Skeletal muscle cell (primary cell): ENCODE measurements at places on chromosomes 12 and 14.

DNA sequence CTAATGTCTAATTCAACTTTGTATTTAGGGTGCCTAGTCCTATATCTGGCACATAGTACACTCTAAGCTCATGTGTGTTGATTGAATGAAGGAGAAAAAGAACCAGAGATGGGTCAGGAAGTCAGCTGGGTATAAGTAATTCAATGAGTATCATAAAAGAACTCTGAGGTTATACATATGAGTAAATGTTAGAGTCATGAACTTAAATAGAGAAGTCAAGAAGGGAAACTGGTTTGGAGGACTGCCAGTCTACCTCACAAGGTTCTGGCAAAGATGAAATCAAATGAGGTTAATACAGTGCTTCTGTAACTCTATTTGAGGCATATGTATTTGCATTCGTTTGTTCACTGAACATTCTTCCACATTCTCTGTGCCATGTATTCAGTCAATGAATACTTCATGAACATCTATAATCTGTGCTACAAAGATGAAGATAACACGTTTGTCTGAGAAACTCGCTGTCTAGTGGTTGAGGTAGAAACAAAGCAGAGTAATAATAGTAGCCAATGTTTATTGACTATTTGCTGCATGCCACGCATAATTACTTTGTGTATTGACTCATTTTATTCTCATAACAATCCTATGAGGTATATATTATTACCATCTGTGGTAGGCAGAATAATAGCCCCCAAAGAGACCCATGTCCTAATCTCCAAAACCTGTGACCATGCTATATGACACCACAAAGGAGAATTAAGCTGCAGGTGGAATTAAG lies 88.9 kb downstream of the PTGER2 start:
- no peak for DNase-seq

DNA sequence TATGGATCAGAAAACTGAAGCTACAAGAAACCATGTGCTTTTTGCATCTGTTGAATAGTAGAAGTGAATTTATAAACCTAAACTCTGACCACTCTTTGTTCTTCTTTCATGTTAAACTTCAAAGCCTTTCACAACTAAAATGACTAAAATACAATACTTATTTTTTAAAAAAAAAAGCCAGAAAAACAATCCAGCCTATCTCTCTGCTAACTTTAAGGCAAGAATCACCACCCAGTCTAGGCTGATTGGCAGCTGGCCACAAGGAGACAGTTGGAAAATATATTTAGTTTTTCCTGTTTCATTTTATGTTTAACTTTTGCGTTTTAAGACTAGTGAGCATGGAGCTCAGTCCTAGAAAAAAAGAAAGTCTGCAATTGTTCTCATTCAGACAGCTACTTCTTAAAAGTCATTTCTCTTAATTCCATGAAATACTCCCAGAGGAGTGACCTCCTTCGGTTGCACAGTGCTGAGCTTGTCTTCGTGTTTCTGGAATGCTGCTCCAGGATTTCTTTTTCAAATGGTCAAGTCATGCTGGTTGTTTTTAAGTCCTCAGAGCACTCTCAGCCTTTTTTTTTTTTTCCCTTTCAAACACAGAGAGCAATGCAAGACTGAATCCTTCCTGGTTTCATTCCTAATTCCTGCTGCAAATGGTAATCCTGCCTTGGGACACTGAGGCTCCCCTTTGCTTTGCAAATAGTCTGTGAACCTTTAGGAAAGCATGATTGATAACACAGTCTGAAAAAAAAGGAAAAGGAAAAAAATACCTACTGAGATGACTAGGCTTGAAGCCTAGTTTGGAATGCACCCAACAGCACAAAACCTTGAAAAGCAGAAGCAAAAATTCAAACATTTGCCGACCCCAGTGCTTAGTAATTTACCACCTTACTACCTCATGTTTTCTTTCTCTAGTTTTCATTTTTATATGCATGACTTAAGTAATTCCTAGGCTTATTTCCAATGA lies 233.3 kb upstream of the DAAM1 start:
- no peak for DNase-seq

GRCh38 chr14:90409209-90409730 lies 12.4 kb downstream of the CALM1 start:
- peak; percentile 94 for DNase-seq

- no peak for DNase-seq
Measured at GRCh38 chr14:31893221-31893757, 183.8 kb upstream of the ARHGAP5 start.

GRCh38 chr12:131321988-131322387 lies 368.3 kb downstream of the ADGRD1 start:
- no peak for DNase-seq

DNA sequence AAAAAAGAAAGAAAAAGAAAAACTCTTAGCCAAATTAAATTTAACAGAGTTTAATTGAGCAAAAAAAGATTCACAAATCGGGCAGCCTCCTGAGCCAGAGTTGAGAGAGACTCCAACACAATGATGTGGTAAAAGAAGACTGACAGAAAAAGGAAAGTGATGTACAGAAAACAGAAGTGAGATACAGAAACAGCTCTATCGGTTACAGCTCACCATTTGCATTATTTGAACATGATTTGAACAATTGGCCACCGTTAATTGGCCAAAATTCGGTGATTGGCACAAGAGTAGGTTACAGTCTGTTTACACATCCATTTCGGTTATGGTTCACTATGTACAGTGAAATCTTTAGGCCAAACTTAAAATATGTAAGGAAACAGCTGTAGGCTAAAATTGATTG lies 117.7 kb downstream of the SPTSSA start:
- DNase-seq: no peak

GRCh38 chr14:73295198-73295796 lies 58.0 kb downstream of the PAPLN start:
- DNase-seq: no peak

DNA sequence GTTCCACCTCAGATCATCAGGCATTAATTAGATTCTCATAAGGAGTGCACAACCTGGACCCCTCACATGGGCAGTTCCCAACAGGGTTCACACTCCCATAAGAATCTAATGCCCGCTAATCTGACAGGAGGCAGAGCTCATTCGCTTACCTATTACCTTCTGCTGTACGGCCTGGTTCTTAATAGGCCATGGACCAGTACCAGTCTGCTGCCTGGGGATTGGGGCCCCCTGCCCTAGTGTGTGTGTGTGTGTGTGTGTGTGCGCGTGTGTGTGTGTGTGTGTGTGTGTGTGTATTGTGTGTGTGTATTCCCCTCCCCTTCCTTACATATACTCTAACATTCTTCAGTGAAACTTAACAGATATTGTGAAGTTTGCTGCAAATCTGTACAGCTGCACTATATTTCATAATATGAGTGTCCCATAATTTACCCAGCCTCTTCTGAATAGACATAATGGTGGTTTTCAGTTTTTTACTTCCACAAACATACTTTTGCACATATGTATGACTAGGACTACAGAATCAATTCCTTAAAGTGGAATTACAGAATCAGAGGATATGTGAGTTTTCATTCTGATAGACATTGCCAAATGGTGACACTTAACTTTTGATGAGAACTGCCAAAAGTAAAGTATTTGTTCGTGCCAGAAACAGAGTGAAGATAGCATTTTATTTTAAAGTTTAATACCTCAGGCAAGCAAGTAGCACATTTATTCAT lies 205.2 kb upstream of the EEA1 start:
- no peak for DNase-seq

GRCh38 chr12:58873496-58873895 lies 46.8 kb downstream of the LRIG3 start:
- DNase-seq: no peak

GRCh38 chr14:93375673-93376156 lies 28.7 kb downstream of the COX8C start:
- DNase-seq: no peak

DNA sequence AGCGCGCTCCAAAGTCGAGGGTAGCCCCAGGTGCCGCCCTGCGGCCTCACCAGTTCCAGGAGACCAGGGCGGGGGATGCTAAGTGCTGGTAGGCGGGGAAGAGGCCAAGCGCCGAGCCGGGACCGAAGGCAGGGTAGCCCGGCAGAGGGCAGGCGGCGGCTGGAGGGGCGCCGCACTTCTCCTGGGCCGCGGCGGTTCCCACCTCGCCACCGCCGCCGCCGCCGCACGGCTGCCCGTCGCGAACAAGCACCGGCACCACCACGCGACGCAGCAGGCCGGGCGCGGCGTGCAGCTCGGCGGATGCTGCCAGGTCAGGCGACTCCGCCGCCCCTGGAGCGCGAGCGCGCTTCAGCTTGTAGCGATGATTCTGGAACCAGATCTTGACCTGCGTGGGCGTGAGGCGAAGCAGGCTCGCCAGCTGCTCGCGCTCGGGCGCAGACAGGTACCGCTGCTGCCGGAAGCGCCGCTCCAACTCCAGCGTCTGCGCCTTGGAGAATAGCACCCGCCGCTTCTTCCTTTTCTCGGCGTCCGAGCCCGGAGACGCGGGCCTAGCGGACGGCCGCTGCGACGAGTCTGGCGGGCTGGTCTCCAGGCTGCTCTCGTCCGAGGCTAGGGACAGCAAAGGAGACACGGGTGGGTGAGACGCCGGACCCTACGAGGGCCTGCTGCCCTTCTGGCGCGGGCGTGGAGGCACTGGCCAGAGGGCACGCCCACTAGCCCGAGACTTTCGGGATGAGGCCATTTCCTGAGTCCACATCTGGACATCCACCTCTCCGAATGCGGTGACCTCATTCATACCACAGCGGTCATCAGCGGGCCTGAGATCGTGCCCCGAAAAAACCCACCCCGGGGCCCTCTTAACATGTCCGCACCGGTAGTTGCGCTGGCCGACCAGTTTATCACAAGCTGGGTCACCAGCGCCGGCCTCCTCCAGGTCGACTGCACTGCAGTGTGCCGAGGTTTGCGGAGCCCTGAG lies 1.3 kb downstream of the NKX2-8 start:
- DNase-seq: no peak

- no peak for DNase-seq
Measured at GRCh38 chr12:124841558-124841945, 22.1 kb downstream of the SCARB1 start.

DNA sequence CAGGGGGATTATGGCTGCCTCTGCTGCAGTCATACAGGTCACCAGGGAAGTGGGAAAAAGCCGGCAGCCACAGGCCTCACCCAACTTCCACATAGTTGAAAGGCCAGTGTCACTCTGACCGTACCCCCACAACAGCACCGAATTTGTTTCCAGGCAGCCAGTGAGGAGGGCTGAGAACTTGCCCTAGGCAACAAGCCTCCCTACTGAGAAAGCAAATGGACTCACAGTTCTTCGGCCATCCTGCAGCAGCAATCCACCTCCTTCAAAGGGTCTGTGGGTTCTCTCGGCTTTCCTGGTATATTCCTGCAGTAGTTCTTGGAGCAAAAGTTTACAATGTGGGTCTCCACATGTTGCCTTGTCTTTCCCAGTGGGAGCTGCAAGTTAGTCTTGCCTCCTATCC lies 251.3 kb downstream of the ETNK1 start:
- no peak for DNase-seq

DNA sequence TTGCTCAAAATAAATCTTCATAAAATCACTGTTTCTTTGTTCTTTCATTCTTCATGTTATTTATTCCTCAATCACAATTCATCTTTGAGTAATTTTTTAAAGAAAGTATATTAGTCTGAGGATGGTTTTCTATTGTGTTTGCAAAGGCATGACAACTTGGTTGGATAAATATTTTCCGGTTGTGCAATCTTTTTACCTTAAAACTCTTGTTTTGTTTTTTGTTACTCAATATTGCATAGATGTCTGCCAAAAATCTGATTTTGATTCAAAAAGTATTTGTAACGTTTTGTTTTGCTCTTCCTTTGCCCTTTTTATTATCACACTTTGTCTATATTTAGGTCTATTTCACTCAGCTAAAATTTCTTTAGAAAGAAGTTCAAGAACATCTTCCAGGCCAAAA lies 86.2 kb upstream of the SYT1 start:
- no peak for DNase-seq

GRCh38 chr12:107780298-107780697 lies 5.8 kb downstream of the ASCL4 start:
- no peak for DNase-seq

DNA sequence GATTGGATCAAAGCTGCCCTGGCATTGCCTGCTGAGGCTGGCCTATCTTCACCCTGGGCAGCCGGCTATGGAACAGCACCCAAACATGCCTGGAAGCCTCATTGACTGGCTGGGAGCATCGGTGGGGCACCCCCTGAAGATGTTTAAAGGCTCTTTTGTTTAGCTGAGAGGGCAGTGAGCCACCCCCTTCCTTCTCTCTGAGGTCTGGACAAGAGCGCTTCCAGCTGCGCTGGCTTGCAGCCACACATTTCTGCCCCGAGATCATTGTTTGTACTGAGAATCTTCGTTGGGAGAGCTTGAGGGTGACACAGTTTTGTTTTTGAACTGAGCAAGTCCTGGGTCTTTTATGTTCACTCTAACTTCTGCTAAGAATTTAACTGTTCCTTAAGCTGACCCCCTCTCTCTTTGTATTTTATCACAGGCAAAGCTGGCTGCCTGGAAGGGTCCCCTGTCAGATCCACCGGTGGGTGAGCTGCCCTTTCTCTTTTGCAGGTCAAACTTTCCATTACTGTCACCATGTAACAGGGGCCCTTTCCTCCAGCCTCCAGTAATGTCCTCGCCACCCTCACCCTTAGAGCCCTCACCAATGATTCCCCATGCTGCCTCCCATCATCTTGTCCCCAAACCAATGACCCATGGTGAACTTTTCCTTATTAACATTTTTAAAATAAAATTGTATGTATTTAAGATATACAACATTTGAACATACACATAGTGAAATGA lies 212.2 kb downstream of the KIF26A start:
- no peak for DNase-seq

DNA sequence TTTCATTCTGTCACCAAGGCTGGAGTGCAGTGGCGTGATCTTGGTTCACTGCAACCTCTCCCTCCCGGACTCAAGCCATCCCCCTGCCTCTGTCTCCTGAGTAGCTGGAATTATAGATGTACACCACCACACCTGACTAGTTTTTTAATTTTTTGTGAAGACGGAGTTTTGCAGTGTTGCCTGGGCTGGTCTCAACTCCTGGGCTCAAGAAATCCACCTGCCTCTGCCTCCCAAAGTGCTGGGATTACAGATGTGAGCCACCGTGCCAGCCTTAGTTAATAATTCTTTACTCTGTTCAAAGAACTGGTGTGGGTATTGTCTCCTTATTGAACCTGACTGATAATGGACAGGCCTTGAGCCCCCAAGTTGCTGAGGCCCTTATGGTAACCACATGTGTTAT lies 10.4 kb upstream of the KRT7 start:
- no peak for DNase-seq

- no peak for DNase-seq
Measured at GRCh38 chr12:4420138-4420670, 25.4 kb downstream of the FGF6 start.

GRCh38 chr12:20695232-20695631 lies at the start of gene SLCO1C1:
TSS of gene SLCO1C1 (plus strand) at chr12:20695332. CDS start at chr12:20699577, 4,245 bp downstream.
- no peak for DNase-seq
